ENCODE measurements at places on chromosomes 3 and 15.

DNA sequence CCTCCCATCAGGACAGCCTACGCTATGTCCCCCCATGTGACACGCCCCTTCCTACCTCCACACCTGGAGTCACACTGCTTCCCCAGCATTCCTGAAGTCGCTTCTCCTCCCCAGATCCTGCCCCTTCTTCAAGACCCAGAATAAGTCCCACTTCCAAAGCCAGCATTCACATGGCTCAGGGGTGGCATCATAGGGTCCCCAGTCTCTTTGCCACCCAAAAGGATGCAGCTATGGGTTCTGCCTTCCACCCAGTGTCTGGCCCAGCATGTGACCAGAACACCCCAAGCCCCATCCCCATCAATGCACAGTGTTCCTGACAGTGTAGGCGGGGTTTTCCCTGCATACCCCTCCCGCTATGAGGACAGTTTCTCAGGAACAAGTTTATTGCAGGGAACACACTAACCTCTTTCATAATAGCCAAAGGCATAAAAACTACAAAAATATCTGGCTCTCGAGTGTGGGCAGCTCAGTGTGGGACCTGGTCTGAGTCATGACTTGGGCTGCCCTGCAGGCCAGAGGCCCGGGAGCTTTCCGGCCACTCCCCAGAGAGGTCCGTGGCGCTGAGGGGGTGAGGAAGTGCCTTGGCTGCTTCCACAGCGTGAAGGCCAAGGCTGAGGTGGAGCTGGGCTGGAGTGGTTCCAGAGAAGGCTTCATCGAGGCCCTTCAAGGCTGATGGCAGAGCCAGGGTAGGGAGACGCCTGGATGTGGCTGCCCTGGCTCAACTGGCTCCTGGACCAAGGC is 5.8 kb downstream of the ISLR start:
- DNase-seq: peak; percentile 74

DNA sequence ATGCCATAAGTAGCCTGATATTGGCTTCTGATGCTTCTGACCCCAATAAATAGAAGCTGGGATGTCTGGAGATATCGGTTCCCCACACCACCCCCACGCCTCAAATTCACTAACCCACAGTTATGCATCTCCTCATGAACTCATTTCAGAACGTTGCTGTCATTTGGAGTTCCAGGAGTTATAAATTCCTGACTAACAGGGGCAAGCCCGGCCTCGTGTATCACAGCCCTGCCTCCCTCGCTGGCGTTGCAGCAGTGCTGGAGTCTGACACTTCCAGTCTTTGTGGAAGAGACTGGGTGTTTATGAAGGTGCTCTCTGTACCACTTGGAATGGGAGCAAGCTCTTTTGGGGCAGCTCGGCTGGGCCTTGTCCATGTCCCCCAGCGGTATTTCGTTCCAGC is 101.0 kb downstream of the ANP32A start:
- DNase-seq: peak; percentile 71

- no peak for DNase-seq
Measured at GRCh38 chr3:12859840-12860239, 18.5 kb upstream of the RPL32 start.

DNA sequence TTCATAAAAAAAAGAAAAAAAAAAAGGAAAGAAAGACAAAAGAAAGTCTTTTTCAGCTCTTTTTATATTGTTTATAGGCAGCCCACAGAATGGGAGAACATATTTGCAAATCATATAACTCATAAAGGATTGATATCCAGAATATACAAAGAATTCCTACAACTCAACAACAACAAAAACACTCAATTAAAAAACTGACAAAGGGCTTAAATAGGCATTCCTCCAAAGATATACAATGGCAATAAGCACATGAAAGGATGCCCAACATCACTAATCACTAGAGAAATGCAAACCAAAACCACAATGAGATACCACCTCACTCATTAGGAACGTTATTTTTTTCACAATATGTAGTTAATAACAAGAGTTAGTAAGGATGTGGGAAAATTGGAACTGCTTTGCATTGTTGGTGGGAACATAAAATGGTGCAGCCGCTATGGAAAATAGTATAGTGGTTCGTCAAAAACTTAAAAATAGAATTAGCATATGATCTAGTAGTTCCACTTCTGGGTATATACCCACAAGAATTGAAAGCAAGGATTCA is 54.2 kb upstream of the CMTM8 start:
- peak; percentile 89 for DNase-seq

DNA sequence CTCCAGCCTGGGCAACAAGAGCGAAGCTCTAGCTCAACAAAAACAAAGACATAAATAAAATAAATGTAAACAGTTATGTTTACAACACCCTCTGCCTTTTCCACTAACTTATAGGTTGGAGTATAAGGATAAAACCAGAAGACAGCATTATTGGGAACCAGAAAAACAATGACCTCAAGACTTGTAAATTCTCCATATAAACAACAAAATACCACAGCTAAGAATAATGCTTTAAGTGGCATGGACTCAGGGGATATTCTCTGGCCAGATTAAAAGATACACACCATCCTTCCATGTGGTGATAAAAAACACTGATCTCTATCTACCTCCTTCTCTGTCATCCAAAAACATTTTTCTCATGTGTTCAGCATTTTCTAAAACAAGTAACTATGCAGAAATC is 500.6 kb downstream of the MAGI1 start:
- DNase-seq: no peak

- no peak for DNase-seq
Measured at GRCh38 chr3:69505770-69506407, 120.0 kb upstream of the FRMD4B start.

GRCh38 chr3:178112134-178112533 is 424.1 kb upstream of the KCNMB2 start:
- no peak for DNase-seq

DNA sequence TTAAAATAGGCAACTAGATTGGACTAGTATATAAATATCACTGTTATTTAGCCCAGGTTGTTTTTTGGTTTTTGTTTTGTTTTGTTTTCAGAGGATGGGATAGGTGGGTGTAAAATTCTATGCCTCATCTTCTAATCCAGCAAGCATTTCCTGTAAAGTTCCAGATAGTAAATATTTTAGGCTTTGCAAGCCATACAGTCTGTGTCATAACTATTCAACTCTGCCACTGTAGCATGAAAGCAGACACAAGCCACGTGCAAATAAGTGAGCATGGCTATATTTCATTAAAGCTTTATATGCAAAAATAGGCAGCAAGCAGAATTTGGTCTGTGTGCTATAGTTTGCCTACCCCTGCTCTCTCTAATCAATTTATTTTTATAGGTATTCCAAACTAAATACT is 657.3 kb upstream of the TGFBR2 start:
- DNase-seq: peak; percentile 45

- DNase-seq: peak; percentile 83
Measured at GRCh38 chr3:8441969-8442559, 59.6 kb upstream of the LMCD1 start.

GRCh38 chr3:83769791-83770663 is 1188.8 kb upstream of the CADM2 start:
- DNase-seq: no peak

DNA sequence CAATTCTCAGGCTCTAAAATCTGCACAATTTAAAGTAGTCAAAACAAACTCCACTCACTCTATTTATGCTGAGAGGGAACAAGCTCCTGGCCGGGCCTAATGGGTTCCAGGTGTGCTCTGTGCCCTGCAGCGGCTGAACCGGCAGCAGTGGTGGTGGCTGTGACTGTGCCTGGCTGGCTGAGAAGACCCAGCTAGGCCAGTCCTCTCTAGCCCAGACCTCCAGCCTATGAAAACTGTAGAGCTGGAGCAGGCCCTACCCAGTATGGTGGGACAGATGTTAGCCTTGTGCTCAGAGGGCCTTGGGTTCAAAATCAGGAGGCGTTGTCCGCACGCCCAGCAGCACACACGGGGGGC is 37.0 kb downstream of the EPHB3 start:
- no peak for DNase-seq

- peak; percentile 90 for DNase-seq
Measured at GRCh38 chr3:194323785-194324735, 27.1 kb downstream of the CPN2 start.

GRCh38 chr3:37603722-37604121 is 258.0 kb upstream of the CTDSPL start:
- DNase-seq: no peak

DNA sequence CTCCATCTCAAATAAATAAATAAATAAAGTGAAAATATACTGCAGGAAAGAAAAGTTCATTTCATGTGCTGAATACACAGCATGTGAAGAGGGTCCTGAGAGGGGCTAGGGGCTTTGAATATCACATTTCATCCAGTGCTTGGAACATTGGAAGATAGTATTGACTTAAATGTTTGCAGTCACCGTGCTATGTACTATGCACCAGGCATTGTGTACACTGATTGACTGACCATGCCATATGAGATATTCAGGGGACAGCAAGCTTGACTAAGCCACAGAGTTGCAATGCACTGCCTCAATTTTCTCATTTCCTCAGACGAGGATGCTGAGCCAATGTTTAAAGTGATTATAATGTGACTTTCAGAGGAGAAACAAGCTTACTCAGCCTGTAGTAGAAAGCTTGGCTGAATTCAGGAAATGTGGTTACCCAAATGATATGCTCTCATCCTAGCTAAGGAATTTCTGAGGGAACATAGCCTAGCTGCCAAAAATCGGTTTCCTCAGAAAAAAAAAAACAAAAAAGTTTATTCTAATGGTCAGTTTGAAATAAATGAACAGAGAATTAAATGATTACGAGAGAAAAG is 557.9 kb downstream of the FGF12 start:
- DNase-seq: peak; percentile 43

DNA sequence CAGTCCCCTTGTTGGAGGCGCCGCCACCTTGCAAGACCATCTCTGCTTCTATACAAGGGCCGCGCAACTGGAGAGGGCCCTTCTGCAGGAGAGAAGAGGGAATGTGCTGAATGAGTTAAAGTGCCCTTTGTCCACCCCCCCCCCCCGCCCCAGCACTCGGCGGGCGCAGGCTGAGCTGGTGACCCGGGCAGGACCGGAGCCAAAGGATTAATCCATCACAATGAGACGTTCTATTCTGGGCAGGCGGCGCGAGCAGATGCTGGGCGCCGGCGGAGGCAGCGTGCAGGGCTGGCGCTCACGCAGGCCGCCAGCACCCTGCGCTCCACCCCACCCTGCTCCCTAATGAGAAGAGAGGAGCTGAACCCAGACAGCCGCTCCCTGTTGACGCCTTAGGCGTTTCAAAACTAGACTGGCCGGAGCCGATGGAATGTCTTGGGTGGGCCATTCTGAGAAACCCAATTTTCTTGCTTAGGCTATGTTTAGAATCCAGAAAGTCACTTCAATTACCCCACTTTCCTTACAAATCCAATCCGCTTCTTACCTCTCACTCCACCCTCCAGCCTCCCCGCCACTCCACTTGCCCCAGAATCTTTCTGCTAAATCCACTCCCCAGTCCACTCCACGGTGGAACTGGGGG is 32.9 kb downstream of the GJD2 start:
- peak; percentile 42 for DNase-seq

DNA sequence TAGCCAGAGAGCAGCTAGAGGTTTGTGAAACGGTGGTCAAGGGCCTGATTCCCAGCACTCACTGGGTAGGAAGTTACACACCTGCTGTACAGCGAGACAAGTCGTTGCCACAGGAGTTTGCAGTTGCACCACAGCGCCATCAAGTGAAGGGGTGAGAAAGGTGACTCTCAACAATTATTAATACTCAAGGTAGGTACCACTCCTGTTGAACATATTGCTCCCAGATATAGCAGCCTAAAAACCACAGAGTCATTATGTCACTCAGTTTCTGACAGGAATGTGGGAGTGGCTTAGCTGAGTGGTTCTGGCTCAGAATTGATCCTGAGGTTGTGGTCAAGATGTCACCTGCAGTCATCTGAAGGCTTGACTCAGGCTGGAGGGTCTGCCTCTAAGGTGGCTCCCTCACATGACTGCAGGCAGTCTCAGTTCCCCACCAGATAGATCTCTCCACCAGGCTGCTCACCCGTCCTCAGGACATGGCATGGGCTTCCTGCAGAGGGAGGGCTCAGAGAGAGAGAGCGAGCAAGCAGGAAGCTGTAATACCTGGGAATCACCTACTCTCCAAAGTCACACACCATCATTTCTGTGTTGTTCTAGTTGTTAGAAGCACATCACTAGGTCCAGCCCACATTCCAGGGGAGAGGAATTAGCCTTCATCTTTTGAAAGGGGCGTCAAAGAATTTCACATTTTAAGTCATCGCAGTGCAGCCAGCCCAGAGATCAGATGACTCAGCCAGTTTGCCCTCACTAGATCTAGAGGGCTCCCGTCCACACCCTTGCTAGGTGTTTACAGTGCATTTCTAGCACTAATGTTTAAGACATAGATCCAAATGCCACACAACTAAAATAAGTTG is 17.0 kb upstream of the ANO10 start:
- DNase-seq: no peak

DNA sequence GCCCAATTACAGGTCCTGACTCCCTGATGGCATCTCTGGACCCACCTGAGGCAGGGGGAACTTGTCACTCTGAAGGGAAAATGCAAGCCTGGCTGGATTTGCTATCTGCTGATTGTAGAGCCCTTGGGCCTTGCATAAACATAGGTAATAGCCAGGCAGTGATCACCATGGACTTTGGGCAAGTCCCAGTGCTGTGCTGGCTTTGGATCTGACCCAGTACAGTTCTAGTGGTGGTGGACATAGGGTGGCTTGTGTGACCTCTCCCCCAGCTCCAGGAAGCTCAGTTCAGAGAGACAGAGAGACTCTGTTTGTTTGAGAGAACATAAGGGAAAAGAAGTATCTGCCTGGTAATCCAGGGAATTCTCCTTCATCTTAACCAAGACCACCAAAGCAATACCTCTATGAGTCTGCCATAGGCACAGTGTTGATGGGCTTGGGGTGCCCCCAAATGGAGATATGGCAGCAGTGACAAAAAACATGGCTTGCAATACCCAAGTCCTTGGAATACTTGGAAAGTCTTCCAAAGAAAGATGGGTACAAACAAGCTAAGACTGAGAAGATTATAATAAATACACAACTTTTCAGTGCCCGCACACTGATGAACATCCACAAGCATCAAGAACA is 348.5 kb downstream of the PYDC2 start:
- peak; percentile 10 for DNase-seq

DNA sequence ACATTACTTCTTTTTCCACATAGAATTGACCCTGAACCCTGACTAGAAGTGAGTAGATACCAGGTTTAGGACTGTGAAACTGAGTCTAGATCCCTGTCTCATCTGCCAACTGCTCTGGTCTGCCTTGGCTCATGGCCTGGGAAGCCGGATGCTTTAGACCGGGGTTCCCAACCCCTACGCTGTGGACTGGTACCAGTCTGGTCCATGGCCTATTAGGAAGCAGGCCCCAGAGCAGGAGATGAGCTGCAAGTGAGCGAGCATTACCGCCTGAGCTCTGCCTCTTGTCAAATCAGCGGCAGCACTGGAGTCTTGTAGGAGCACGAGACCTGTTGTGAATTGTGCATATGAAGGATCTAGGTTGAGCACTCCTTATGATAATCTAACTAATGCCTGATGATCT is 734.2 kb downstream of the AGBL1 start:
- DNase-seq: no peak
